HT1080 (cell line): ENCODE measurements at places on chromosomes 11 and 22. TPM values are rescaled to one million over a fixed set of nuclear protein-coding genes. Genes with fewer than 3 reads are reported as not detected.

DNA sequence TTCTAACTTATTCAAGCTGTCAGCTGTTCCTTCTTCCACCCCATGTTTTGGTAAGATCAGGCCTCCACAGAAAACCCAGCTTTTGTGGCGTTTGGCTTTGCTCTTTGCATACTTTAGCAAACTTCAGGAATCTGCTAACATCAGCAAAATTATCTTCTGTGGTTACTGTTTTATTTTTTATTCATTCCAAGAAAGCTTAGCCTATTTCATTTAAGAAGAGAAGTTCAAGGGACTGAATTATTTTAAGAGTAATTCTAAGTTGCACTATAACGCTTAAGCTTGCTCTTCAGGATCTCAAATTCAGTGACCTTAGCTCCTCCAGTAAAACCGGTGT is 1.1 kb downstream of the JHY start:
- no peak for DNase-seq

- DNase-seq = no peak
These were observed 44.4 kb upstream of the TSKU start for GRCh38 chr11:76738618-76739240.

GRCh38 chr11:35654711-35655110 is 7.9 kb upstream of the TRIM44 start:
- DNase-seq = no peak

DNA sequence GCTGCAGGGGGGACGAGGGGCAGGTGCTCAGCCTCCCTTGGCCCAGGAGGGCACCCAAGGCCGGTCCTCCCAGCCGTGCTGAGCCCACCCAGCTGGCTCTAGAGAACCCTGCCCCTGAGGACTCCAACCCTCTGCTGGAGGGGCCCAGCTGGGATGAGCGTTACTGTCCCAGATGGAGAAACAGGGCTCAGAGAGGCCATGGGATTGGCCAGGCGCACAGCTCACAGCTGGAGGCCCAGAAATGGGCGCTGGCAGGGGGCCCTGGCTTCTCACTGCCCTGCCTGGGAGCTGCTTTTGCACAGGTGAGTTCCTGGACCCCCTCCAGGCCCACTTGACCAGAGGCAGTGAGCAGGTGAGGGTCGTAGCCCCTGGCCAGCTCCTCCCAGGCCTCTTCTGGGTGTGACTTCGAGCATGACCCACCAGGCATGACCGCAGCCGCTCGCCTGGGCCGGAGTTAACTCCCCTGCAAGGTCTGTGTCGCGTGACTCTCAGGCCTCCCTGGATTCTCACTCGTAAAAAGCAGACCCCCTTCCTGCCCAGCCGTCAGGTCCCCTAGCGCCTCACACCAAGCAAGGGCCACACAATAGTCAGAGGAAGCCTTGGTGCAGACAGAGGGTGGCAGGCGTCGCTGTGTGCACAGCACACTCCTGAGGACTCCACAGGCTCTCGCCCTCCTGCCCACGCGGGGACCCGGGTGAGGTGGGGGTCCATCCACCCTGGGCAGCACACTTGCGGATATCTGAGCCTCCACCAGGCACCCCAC is 19.7 kb upstream of the IL17REL start:
- DNase-seq = no peak

- no peak for DNase-seq
These were observed 5.5 kb upstream of the PGM2L1 start for GRCh38 chr11:74403607-74404321.

GRCh38 chr22:46619830-46620501 is at the start of gene GRAMD4:
GRAMD4 (plus strand) TSS chr22:46620386; CDS start chr22:46626800, 6,414 bp downstream.
- peak; percentile 17 for DNase-seq

- DNase-seq = peak; percentile 81
These were observed 56.0 kb downstream of the DCUN1D5 start for GRCh38 chr11:103035791-103036434.

GRCh38 chr22:19819208-19819910 is 35.3 kb downstream of the GNB1L start:
- no peak for DNase-seq

- DNase-seq = no peak
These were observed 1.6 kb upstream of the DDX10 start for GRCh38 chr11:108663154-108663877.

DNA sequence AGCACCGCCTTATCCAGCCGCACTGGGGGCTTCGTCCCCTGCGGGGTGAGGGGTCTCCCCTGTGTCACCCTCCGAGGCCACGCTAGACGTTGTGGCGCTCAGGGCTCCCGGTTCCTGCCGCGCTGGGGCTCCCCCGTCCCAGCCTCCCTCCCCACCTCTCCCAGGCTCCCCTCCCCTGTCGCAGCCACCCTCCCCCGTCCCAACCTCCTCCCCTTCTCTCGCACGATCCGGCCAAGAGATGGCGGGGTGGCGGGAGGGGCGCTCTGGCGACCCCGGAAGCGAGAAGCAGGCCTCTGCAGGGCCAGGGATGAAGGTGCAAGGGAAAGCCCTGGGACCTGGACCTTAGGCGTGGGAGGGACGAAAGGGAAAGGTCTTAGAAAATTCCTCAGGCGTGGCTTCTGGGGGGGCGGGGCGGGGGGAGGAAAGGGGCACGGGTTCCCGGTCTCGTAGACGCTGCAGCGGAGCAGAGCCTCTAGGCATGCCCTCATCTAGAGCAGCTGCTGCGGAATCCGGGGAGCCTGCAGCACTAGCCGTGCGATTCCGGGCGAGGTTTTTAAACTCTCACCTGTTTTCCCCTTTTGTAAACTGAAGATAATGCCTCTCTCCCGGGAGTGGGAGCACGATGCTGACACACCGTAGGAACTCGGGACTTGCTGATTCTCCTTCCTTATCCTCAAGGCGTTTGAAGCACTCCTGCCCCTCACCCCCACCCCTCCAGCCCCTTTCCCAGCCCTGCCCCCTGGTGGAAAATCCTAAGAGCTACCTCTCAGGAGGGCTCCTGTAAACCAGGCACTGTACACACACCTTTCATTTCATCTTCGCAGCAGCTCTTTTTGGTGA is 14.4 kb downstream of the KCNJ5 start:
- DNase-seq = no peak

GRCh38 chr11:107834995-107835394 is 23.6 kb downstream of the SLC35F2 start:
- DNase-seq = no peak

DNA sequence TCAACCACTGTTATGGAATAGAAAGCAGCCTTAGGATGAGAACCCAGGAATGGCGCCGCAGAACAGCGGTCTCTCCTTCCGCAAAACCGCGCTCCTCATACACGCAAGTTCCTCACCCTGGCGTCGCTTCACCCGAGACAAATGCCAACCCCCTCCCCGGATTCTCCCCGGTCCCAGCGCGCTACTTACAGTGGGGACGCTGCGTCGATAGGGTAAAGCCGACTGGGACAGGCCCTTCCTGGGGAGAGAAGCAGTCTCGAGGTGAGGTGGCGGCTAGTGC is 287 bp downstream of the RPS13 start:
- no peak for DNase-seq

The IL18 gene
- total RNA-seq = 0.32 TPM in 1 of 2 replicates, not detected in the other

The MFNG gene
- not detected in 2 replicates for total RNA-seq

The TTC28 gene
- 0.13 and 0.24 TPM in 2 replicates for total RNA-seq

The TTC17 gene
- total RNA-seq = 29.0 and 29.9 TPM in 2 replicates

The PRG3 gene
- total RNA-seq = not detected in 2 replicates

The LINC01488 gene
- total RNA-seq = not detected in 2 replicates
